ENCODE measurements at places on chromosomes 4 and X. TPM values are rescaled to one million over a fixed set of nuclear protein-coding genes. Genes with fewer than 3 reads are reported as not detected.

- DNase-seq = peak; percentile 73
These were observed 78.8 kb downstream of the RLIM start for GRCh38 chrX:74535408-74536151.

GRCh38 chr4:4491396-4491893, 50.4 kb downstream of the STX18 start:
- no peak for DNase-seq

- no peak for DNase-seq
These were observed 79.0 kb downstream of the GPR82 start for GRCh38 chrX:41802958-41803357.

DNA sequence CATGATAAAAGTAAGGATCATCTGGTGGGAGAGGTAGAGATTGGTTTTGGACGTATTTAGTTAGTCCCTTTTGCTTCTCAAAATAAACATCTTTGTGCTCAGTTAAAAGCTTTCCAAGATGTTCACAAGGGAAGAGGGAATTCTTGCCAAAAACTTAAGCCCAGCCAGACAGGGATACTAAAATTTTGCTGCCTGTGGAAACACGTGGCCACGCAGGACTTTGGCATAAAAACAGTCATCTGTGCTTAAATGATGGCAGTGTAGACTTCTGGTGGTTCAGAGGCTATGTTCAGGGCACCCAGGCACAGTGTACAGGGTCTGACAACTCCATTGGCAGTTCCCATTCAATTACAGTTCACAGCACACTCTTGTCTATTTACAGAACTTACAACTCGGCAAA, 93.2 kb upstream of the JADE1 start:
- no peak for DNase-seq

Gene ZGRF1
- total RNA-seq = 2.0 TPM

Data from left colon (tissue), 2 donors.